ENCODE measurements at places on chromosomes 7 and 10.

- DNase-seq = no peak
Observed at GRCh38 chr7:23956772-23957576, 247.0 kb downstream of the STK31 start.

GRCh38 chr7:67393903-67394302 lies 397.3 kb downstream of the TYW1 start:
- no peak for DNase-seq

GRCh38 chr7:132793474-132793873 lies 217.2 kb upstream of the PLXNA4 start:
- DNase-seq = no peak

DNA sequence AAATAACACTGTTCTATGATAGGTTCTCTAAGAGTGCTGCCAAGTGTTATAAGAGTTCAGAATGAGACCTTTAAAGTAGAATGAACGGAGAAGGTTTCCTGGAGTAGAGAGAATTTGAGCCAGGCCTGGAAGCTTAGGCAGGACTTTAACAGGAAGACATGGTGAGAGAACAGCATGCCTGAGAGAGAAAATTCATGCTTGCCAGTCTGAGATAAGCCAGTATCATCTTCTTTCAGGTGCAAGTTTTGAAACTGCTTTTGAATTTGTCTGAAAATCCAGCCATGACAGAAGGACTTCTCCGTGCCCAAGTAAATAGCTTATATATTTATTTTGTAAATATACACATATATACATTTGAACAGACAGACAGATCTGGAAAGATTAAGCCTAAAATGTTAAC lies 22.1 kb downstream of the ARMC10 start:
- DNase-seq = no peak

GRCh38 chr7:123864012-123864411 lies 19.0 kb downstream of the HYAL4 start:
- DNase-seq = no peak

DNA sequence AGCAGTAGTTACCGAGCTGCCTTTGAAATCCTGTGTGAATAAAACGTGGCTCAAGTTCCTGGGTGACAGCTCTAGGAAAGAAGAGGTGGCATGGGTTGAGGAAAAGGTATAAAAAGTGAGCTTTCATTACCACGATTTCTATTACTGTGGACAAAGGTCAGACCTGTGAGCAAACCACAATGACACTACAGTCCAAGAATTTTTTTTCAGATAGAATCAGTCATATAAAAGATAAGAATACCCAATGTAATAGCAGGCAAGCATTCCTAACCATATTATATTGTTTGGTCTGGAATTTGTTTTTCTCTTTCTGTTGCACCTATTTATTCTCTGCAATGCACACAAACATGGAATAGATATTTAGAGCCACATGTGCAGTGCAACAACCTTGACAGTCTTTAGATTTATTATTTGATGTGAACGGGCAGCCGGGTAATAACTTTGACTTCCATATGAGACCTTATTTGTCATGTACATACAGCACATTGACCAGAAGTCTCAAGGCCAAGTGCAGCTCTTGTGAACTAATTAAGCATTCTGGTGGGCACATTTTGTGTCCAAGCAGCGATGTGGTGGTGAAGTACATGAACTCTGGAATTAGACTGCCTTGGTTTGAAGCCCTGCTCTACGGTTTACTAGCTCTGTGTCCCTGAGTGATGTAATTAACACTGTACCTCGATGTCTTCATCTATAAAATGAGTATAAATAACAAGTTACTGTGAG lies 156.8 kb downstream of the NRCAM start:
- peak; percentile 68 for DNase-seq

DNA sequence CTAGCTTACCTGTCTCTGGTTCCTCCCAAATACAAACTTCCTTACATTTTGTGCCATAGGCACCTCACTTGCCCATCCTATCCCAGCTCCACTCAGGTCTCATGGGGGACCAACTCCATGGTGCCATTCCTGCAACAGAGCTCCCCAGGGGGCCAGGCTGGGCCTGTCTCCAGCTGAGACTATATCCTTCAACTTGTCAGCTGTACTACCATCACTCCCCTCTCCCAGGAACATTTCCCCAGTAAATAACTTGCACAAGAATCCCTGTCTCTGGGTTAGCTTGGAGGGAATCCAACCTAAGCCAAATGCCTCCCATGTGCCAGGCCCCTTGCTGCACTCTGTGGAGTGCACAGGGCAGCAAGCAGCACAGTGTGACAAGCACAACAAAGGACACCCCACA lies 33.2 kb downstream of the FRMPD2 start:
- no peak for DNase-seq

DNA sequence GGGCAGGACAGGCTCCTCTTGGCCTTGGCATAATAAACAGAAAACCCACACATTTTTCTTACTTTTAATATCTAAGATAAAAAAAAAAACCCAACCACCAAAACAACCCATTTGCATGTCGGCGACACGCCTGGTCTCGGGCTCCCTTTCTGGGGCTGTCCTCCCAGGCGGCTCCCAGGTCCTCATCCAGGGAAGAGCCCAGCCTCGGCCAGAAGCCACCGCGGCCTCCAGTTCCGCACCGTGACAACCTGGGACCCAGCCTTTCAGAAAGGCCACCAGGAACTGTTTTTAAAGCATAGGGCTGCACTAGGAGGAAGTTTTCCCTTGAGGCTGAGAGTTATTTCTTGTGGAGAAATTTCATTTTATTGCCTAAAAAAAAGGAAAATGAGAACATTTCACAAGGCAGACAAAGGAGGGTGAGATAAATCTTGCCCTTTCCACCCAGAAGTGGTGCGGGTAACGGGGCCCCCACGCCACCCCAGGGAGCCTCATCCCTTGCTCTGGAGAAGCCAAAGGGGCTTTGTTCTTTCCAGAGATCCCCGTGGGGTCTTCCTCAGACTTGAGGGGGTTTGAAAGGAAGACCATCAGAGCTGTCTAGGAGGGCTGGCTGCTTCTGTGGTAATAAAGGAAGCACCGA lies 39.2 kb upstream of the MKRN1 start:
- no peak for DNase-seq

DNA sequence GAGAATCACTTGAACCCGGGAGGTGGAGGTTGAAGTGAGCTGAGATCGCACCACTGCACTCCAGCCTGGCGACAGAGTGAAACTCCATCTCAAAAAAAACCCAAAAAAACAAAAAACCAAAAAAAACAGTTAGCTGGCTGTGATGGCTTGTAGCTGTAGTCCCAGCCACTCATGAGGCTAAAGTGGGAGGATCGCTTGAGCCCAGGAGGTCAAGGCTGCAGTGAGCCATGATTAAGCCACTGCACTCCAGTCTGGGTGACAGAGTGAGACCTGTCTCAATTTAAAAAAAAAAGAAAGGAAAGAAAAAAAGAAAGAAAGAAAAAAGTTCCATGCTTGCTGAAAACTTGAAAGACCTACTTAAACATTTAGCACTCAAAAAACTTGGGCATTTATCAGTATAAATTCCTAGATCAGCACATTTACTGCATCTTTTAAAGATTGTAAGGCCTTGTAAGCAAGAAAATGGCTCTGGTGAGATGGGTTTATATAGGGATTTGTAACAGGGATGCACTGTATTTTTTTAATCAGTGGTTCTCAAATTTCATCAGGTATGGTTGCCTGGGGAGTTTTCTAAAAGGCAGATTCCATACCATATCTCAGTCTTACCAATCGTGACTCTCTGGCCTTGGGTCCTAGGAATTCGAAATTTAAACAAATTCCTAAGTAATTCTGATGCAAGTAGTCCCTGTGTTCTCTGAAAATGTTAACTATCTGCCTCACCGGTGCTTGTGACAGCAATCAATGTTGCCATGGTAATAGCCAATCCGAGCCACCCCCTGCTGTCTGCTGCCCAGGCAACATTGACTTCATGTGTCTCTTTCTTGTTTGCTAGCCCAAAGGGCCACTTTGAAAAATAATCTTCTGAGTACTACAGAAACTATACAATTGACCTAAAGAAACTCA lies 11.5 kb upstream of the NT5C2 start:
- DNase-seq = no peak

DNA sequence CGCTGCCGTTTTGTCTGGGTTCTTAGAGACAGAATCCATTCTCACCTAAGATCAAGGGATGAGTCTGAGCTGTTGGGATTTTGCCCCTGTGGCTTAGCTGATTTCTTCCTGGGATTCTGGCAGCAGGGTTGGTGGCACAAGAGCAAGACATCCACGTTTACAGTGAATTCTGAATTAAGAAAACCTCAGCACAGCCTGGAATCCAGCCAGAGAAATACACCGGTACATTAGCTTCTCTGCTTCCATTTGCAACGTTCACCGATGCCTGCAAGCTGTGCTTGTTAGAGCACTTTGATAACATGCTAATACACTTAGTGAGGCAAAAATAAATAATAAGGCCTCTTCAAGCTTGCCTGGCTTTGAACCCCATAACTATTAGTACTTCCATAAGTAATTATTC lies 569.8 kb downstream of the CALN1 start:
- no peak for DNase-seq

GRCh38 chr10:43623351-43623750 lies 17.1 kb downstream of the ZNF485 start:
- peak; percentile 12 for DNase-seq

- DNase-seq = no peak
Observed at GRCh38 chr10:96446966-96447596, 66.6 kb downstream of the TLL2 start.

DNA sequence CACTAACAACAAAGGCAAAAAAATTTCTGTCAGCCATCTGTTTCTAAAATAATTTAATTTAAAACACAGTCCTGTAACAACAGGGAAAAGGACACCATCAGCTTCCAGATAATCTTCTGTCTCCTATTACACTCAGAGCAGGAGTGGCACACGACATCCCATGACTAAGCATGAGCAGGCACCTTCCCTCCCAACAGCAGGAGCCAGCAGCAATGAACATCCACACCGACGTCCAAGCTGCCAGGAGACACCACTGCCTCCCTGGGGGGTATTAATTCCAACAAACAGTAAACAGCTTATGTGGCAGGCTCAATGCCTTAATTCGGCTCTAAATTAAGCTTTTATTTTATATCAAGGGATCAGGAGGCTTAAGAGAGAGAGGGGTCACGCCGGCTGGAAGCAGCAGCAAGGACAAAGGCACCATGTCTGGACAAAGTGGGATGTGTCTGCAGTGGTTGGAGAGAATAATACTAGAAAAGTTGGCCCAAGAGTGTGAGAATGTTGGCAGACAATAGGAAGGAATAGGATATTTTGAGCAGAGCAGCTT lies 45.7 kb downstream of the KIAA1549 start:
- peak; percentile 77 for DNase-seq

- peak; percentile 73 for DNase-seq
Observed at GRCh38 chr7:100675581-100676350, 2.2 kb downstream of the GNB2 start.

DNA sequence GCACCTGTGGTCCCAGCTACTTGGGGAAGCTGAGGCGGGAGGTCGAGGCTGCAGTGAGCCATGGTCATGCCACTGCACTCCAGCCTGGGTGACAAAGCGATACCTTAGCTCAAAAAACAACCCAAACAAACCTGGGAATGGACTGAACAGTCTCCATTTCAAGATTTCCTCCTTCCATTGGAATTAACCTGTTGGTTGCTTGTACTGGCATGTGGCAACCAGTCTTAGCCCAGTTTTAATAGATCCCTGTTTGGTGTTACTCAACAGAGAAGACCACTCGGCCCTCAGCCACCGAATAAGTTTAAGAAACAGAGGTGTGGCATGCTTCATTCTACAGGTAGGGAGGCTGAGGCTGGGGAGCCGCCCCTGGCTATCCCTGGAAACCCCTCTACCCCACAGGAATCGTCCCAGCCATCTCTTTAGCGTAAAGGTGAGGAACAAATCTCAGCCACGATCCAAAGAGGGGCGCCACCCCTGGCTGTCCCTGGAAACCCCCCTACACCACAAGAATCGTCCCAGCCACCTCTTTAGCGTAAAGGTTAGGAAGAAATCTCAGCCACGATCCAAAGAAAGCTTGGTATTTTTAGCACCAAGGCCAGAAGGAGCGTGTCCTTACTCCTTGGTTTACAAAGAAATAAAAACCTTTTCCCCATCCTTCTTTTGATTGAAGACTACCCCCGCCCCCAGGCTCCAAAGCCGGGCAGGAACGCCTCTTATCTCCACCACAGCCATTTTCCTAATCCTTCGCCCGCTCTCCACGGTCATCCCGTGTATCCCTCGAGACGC lies 861 bp upstream of the TSPAN14 start:
- DNase-seq = no peak

DNA sequence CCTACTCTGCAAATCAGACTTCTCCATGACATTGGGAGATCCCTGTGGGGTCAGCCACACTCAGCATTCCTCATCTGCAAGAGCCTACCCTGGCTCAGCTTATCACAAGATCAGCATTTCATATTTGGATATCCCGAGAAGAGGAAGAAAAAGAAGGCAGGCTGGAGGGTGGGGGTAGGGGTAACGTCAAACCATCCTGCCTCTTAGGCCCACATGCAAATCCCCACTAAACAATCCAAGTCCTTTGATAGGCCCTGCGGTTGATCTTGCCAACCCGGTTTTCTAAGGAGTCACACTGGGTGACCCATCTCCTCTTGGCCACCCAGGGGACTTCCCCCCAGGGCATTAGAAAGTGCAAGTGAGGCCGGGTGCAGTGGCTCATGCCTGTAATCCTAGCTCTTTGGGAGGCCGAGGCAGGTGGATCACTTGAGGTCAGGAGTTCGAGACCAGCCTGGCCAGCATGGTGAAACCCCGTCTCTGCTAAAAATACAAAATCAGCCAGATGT lies 128.0 kb upstream of the CALN1 start:
- DNase-seq = no peak

- peak; percentile 58 for DNase-seq
Observed at GRCh38 chr10:31554556-31554955, 235.5 kb downstream of the ZEB1 start.

- no peak for DNase-seq
Observed at GRCh38 chr7:71308096-71308495, 176.2 kb downstream of the GALNT17 start.

DNA sequence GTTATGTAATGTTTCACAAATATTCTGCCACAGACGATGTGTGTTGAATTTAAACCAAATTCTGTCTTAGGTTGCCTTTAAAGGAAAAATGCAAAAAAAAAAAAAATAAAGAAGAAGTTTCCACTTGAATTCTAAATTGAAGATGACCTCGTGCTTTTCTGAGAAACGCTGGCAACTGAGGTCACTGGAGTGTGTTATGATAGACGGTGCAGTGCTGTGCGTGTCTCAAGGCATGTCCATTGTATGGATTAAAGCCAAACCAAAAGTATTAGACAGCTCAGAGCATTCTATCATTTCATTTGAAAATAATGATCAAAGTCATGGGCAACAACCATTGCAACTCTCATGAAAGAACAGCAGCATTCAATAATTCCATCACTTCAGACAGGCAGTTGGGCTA lies 483.9 kb downstream of the GRM8 start:
- no peak for DNase-seq

DNA sequence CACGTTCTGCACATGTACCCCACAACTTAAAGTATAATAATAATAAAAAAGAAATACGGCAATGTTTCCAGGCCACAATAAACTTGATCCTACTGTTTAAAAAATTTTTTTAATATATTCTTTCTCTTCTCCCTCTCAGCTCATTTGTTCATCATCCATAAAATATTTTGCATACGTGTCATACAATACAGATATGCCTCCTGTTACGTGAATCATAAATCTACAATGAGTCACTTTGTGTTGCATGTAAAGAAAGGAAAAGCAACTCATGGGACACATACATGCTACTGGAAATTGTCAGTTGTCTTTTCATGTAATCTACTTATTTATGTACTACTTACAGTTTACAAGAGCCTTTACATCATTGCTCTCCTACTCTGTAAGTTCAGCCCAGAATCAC lies 1.1 kb upstream of the TECTB start:
- DNase-seq = no peak
